ENCODE measurements at places on chromosomes 4 and X. TPM values are rescaled to one million over a fixed set of nuclear protein-coding genes. Genes with fewer than 3 reads are reported as not detected.

The ATP2B3 gene
- under 0.01 TPM for total RNA-seq

DNA sequence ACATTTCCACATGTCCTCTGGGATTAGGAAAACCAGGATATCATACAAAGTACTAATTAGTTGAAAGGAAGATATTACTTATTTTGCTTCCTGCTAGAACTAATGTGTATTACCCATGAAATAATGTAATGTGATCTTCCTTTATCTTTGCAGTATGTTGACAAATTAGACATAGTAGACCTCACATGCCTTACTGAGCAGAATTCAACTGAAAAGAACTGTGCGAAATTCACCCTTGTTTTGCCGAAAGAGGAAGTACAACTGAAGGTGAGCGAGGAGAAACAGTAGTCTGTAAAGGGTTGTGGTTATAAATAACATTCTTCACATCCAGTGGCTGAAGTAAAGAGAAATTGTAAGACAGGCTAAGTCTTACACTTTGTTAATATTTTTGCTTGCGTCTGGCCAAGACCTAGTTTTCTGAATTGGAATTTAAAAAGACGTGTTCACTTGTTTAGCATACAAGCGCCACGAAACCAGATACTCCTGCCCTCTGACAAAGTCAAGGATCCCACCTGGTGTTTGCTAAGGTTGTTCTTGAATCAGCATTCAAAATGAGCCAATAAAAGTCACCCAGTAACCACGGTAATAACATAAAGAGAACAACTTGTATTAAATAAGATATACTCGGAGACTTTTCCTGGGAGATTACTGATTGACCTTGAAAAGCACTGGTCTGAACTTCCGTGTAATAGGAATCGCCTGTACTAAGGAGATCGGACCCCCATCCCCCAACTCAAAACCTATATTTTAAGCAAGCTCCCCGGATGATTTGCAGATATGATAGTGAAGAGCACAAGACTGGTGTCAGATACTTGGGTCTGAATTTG, 16.9 kb downstream of the STAP1 start:
- no peaks in the 10 kb centered on the region for H3K4me1 ChIP-seq
- DNase-seq: no peak
- no peaks in the 10 kb centered on the region for H3K27me3 ChIP-seq
- H3K4me3 ChIP-seq: no peak overlapping the region

The TCEAL2 gene
- not detected for total RNA-seq

The XK gene
- under 0.01 TPM for total RNA-seq

GRCh38 chrX:8870411-8870810, 69.2 kb upstream of the FAM9A start:
- no peaks in the 10 kb centered on the region for H3K27me3 ChIP-seq
- no peaks in the 10 kb centered on the region for H3K36me3 ChIP-seq
- no peak overlapping the region for H3K4me3 ChIP-seq
- peaks cover 6% of the 10 kb centered on the region for H3K4me1 ChIP-seq
